Naive B cell (primary cell): ENCODE measurements at places on chromosomes 16 and 17.

GRCh38 chr17:80947200-80947940 lies 44.3 kb upstream of the CHMP6 start:
- H3K36me3 ChIP-seq = peaks cover 22% of the 10 kb centered on the region
- no peak for DNase-seq
- H3K27ac ChIP-seq = no peak overlapping the region
- peaks cover 15% of the 10 kb centered on the region for H3K4me1 ChIP-seq

DNA sequence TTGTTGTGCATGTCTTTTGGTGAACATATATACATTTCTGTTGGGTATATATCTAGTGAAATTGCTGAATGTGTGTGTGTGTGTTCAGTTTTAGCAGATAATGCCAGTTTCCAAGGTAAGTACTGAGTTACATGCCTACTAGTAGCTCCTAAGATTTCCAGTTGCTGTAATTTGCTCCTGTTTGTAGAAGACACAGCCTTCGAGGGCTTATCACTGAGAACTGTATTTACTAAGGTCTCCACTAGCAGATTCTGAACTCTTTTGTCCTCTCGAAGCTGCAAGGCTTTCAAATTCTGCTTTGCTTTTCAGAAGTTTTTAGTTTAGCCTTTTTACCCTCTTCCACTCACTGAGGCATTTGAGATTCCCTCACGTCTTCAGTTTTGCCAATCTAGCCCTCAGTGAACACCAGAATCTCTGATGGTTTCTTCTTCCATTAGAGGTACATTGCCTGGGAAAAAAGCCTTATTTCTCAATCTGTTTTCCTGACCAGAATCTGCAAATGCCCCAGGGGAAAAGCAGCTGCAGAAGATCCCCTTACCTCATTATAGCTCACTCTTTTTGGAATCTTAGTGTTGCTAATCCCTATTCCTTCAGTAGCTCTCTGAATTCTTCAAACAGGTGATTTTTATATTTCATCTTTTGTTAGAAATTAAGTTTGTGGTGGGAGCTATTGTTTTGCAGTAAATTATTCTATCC lies 52.9 kb downstream of the NF1 start:
- no peak for DNase-seq
- peaks cover 25% of the 10 kb centered on the region for H3K36me3 ChIP-seq
- no peak overlapping the region for H3K27ac ChIP-seq
- H3K4me3 ChIP-seq = no peak overlapping the region

GRCh38 chr17:49452201-49452600 lies 37.5 kb upstream of the PHB1 start:
- H3K4me1 ChIP-seq = no peaks in the 10 kb centered on the region
- no peaks in the 10 kb centered on the region for H3K36me3 ChIP-seq
- H3K4me3 ChIP-seq = no peak overlapping the region
- H3K27me3 ChIP-seq = peaks cover 24% of the 10 kb centered on the region

- peaks cover 5% of the 10 kb centered on the region for H3K4me1 ChIP-seq
- no peak overlapping the region for H3K27ac ChIP-seq
- H3K4me3 ChIP-seq = no peak overlapping the region
- no peaks in the 10 kb centered on the region for H3K27me3 ChIP-seq
- H3K36me3 ChIP-seq = peaks cover 31% of the 10 kb centered on the region
Observed at GRCh38 chr17:63587770-63588169, 12.9 kb upstream of the TACO1 start.

GRCh38 chr16:80806927-80807340 lies 2.5 kb upstream of the CDYL2 start:
- DNase-seq = no peak
- H3K27me3 ChIP-seq = peaks cover 35% of the 10 kb centered on the region
- no peak overlapping the region for H3K27ac ChIP-seq
- H3K36me3 ChIP-seq = no peaks in the 10 kb centered on the region
- H3K4me3 ChIP-seq = no peak overlapping the region
- H3K4me1 ChIP-seq = peaks cover 4% of the 10 kb centered on the region

DNA sequence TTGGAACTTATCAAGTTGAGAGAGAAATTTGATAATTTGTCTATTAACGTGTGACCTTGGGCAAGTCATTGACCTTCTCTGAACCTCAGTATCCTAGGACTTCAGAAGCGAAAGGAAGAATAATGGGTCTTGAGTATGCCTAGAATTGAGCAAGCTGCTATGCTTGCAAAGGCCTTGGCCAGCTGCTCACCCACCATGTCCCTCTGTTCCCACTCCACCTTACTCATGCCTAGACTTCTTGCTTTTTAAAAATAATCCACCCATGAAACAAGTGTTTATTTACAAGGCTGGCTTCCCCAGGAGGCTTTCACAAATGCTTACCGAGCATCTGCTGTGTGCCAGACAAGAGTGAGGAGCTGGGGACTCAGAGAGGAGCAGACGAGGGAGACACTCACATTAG lies 590.6 kb downstream of the MAF start:
- peaks cover 16% of the 10 kb centered on the region for H3K36me3 ChIP-seq
- H3K27ac ChIP-seq = no peak overlapping the region
- H3K4me3 ChIP-seq = no peak overlapping the region
- no peaks in the 10 kb centered on the region for H3K27me3 ChIP-seq
- no peak for DNase-seq
- peaks cover 27% of the 10 kb centered on the region for H3K4me1 ChIP-seq
